Omental fat pad (tissue), 4 donors: ENCODE measurements at places on chromosomes 5 and 9.
A peak's percentile ranks its signal among the peaks of the same experiment; 100 is the strongest.

- DNase-seq: no peak
Measured at GRCh38 chr5:164233791-164234190, 728.4 kb downstream of the MAT2B start.

GRCh38 chr5:111404270-111404769 is 108.0 kb downstream of the STARD4 start:
- DNase-seq: no peak

- peak; percentile 32 for DNase-seq
Measured at GRCh38 chr9:107422189-107423185, 67.1 kb downstream of the KLF4 start.

DNA sequence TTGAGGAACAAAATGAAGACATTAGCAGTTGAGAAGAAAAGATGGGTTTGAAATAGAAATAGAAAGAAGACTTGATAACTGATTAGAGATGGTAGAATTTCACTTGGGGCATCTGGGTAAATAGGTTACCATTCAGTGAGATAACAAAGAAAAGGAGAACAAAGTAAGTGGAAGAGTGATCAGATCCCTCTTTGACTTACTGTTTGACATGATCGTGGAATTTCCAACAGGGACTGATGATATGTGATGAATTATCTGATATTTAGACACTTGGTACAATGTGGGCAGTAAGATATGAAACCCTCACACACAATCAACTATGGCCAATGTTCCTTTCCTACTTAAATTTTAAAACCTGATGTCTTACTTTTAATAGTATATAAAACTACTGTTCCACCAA is 70.1 kb upstream of the STARD4 start:
- no peak for DNase-seq

- no peak for DNase-seq
Measured at GRCh38 chr5:87151547-87151946, 116.1 kb upstream of the RASA1 start.

DNA sequence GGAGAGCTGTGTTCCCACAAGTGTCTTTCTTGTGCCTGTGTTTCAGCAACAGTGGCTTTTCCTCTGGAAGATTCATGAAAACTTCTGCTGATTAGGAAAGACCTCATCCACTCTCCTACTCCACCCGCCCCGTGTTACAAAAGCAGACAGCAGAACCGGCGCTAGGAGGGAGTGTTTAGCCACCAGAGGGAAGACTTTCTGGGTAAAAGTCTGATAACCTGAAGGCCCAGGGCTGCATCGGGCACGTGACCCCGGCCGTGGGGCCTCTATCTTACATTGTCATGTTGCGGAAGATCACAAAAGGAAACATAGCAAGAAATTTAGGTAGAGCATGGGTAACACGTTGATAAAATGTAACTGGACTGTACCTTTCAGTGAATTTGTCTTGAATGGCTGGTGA is 32.0 kb upstream of the DMRT2 start:
- no peak for DNase-seq

DNA sequence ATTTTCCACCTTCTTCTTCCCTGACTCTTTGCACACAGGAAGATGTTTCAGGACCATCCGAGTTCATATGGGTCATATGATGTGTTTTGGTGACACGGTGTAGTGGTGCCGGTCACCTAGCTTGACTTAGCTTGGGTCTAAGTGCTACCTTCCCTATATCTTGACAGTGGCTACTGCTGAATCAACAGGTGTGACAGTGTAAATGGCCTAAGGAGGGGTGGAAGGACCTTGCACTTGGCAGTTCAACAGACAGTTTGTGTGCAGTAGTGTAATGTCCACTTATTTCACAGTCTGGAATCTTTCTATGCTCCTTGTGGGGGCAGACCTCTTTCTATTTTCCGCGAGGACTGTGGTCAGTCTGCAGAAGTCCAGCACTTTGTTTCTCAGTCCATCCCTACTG is 43.8 kb downstream of the CARTPT start:
- DNase-seq: no peak

- no peak for DNase-seq
Measured at GRCh38 chr5:55888205-55888604, 37.0 kb downstream of the IL31RA start.

DNA sequence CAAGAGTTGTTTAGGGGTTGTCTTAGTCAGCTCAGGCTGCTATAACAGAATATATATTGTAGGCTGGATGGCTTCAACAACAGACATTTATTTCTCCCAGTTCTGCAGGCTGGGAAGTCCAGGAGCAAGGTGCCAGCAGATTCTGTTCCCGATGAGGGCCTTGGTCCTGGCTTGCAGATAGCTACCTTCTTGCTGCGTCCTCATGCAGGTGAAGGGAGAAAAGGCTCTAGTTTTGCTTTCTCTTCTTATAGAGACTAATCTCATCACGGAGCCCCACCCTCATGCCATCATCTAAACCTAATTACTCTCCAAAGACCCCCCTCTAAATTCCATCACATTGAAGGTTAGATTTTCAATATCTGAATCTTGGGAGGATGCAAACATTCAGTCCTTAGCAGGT is 246.0 kb upstream of the ANKRD55 start:
- no peak for DNase-seq

DNA sequence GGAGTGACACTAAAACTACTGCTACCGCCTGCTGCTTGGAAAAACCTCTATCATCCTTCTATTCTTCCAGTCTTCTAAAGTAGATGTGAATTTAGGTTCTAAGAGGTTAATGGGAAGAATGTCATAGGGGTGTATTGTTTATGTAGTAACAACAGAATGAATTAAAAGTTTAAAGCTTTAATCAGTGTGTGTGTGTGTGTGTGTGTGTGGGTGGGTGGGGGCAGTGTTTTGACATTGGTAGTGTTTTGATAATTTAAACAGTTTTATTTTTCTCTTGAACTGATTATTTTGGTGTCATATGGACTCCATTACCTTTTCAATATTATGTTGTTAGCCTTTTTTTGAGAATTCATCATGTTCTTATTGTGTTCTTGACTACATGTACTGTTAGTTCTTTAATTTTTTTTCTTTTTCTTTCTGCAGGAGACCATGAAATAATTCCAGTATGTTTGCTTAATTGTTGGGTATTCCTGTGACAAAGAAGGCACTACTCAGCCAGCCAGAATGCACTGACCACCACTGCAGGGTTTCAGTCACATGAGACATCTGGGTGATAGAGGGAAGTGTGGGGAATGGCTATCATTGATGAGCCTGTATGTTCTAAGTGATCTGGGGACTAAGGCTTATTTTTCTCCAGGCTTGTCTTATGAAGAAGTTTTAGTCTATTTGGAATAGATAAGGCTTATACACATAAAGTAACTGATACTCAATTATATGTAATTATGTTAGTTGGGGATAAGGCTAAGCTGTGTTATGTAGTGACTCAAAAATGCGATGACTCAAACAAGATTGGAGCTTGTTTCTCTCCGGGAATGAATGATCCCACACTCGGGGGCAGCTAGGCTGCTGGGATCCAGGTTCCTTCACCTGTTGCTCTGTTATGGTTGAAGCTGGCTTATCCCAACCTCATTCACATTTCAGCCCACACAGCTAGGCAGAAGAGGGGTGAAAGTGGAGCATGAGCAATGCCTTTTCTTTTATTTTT is 50.2 kb upstream of the ACTBL2 start:
- DNase-seq: no peak

GRCh38 chr5:144015961-144016360 is 154.5 kb downstream of the YIPF5 start:
- no peak for DNase-seq

- no peak for DNase-seq
Measured at GRCh38 chr9:93830012-93830596, 125.1 kb downstream of the BARX1 start.

DNA sequence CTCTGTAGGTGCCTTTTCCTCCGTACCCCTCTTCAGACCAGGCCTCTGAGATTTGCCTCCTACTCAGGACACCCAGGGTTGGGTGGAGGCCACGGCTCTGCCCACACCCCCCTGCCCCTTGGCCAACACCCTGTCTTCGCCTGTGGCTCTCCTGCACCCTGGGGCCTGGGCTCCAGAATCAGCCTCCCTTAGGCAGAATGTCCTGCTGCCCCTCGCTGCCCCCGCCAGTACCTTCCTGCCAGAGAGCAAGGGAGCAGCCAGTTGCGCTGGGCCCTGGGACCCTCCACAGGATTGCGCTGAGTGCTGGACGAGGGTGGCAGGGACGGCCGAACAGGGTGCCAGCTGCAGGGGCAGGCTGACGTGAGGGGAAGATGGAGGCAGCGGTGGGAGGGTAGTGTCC is 53.5 kb downstream of the COL5A1 start:
- no peak for DNase-seq

DNA sequence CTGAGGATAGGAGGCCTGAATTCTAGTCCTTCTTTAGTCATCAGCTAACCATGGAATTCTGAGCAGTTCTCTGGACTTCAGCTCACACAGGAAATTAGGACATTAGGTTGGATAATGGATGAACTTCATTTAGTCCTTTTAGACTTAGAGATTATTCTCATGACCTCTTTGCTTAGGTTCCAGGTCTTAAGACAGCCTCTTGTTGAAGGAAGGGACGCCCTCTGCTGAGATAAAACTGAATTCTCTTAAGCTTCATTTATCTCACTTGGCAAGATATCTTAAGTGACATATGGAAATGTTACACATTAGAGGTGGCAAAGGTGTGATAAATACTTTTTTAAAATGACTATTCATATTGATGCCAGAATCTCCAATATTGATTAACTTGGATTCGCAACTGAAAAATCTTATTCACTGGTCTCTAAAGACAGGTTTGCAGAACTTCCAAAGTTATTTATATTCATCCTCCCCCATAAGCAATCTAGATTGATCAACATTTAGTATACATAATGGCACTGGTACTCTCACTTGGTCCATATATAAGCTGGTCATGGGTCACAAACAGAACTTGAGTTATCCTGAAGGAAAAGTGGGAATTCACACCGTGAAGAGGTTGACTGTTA is 16.9 kb upstream of the ZNF366 start:
- DNase-seq: no peak

DNA sequence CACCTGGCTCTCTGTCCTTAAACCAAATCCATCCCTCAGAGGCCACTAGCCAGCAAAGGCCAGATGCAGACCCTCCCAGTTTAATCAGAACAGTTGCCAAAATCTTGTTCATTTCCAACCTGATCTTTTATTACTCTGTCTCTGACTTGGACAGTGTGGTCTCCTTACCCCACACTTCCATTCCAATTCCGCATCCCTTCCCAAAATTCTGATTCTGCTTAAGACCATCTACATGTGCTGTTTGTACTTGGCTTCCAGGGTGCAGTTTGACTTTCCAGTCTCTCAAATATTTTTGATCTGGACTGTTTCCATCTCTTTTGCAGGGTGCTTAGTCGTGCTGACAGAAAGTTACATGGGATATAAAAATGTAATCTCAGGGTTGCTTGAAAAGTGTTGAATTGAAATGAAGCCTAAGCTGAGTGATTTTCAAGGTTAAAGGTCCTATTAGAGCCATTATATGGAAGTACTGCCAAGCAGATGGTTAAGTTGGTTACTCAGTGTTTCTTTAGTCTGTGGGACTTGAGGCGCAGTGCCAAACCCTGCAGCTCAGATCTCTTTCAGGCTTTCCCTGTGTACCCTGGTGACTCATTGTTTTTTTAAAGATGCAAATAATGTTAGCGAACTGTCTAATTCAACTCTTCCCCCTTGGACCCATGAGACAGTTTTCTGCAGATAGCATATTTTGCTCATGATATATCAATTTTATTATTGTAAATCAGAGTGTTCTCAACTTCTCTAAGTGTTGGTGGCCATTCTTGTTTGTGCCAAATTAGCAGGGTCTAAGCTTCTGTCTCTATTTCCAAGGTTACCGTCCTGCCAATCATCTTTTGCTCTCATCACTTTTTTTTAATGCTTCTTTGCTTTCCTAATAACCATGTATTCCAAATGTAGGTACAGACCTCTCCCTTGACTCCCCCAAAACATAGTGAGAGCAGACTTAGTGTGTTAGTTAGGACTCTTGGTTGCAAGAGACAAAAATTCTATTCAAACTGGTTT is 18.2 kb upstream of the DCP2 start:
- DNase-seq: no peak

DNA sequence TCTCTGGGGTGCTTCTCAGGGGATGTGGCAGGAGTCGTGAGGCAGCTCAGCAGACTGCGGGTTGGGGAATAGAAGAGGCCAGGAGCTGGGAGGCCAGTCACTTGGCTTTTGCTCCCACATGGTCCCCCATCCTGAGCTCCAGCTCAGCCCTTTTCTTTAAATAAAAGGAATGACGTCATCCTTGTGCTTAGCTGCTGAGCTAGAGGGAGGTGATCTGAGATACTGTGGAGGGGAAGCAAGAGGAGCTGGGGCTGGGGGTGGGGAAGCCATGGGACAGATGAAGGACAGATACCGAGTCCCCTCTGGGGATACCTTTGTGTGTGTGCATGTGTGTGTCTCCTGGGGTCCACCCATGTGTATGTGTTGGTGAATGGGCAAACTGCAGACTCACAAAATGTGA is 89.0 kb upstream of the ARAP3 start:
- no peak for DNase-seq

DNA sequence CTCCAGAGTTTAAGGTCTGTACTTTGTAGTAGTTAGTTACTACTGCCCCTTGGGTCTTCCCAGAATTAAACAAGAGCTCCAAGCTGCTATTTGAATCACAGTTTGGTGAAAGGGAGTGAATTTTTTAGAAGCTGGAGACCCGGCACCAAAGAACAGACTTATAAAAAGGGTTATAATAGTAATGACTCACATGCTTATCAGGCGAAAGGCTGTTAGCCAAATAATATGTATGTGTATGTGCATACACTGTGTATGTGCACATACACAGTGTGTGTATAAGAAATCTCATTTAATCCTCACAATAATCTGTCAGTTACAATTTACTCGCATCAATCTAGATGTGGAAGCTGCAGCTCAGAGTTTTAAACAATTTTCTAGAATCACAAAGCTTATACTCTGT is 59.5 kb upstream of the ITGA1 start:
- DNase-seq: no peak

DNA sequence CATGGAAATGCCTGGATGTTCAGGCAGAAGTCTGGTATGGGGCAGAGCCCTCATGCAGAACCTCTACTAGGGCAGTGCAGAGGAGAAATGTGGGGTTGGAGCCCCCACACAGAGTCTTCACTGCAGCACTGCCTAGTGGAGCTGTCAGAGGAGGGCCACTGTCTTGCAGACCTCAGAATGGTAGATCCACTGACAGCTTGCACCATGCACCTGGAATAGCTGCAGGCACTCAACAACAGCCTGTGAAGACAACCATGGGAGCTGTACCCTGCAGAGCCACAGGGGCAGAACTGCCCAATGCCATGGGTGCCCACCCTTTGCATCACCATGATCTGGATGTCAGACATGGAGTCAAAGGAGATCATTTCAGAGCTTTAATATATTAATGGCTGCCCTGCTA is 36.9 kb downstream of the TRIP13 start:
- no peak for DNase-seq

GRCh38 chr5:95861221-95861863 is 38.8 kb upstream of the GLRX start:
- DNase-seq: no peak

DNA sequence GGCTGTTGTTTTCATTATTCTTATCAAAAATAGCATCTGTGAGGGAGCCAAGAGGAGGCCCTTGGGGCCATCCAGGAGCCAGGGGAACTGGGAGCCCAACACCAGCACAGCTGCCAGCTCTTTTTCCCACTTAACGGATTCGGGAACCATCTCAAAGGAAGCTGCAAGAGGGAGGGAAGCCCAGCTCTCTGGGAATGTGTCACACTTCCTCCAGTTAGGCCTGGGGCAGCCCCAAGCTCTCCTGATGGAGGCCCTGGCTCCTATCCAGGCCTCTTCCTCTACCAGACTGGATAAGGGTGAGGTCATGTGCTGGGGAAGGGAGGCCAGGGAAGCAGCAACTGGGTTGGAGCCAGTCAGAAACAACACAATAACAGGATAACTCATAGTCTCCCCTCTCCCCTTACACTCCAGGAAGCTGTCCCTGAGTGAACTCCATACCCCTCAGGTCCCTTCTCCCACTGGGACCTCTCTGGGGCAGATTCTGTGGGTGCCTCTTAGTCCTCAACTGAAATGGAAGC is 12.7 kb downstream of the CSF2 start:
- no peak for DNase-seq
